Lower lobe of right lung (tissue), 2 donors: ENCODE measurements at places on chromosomes 16 and 17. TPM values are rescaled to one million over a fixed set of nuclear protein-coding genes. Genes with fewer than 3 reads are reported as not detected.
A peak's percentile ranks its signal among the peaks of the same experiment; 100 is the strongest.

DNA sequence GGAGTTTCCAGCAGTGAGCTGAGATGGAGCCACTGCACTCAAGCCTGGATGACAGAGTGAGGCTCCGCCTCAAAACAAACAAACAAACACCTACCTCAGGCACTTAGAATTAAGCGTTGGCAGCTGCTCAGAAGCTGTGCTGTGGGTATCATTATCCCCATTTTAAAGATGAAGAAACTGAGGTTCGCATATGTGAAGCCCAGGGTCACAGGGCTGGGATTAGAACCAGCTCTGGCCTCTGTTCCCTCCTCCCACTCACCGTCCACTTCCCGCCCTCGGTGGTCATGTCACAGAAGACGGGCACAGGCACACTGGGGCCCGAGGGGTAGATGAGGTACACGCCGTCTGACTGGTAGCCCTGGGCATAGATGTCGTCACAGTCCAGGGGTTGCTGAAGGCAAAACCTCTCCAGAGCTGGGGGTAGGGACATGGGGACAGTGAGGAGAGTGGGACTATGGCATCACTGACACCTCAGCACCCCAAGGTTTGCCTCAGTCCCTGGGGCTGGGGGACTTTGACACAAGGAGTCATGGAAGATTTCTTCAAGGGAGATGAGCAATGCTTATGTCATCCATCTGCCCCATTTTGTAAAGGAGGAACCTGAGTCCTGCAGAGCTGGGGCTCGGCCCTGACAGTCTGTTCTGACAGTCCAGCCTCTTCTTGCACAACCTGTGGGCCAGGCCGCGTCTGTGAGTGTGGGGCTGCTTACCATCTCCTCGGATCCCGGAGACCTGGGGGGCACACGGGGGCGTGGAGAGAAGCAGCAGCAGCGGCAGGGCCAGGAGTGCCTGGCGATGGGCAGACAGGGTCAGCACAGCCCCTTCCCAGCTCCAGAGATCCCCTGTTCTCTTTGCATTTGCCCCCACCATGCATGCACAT is 700 bp downstream of the MFAP4 start:
- peak overlapping the region; percentile 77 for H3K27ac ChIP-seq
- H3K27me3 ChIP-seq: no peaks in the 10 kb centered on the region
- peak; percentile 85 for DNase-seq
- H3K36me3 ChIP-seq: peaks cover 44% of the 10 kb centered on the region
- peak overlapping the region; percentile 51 for H3K4me3 ChIP-seq

GRCh38 chr17:28467456-28468025 is 5.9 kb upstream of the SLC13A2 start:
- H3K27me3 ChIP-seq: peaks cover 4% of the 10 kb centered on the region
- no peaks in the 10 kb centered on the region for H3K36me3 ChIP-seq
- no peak for DNase-seq
- peaks cover 24% of the 10 kb centered on the region for H3K4me1 ChIP-seq

DNA sequence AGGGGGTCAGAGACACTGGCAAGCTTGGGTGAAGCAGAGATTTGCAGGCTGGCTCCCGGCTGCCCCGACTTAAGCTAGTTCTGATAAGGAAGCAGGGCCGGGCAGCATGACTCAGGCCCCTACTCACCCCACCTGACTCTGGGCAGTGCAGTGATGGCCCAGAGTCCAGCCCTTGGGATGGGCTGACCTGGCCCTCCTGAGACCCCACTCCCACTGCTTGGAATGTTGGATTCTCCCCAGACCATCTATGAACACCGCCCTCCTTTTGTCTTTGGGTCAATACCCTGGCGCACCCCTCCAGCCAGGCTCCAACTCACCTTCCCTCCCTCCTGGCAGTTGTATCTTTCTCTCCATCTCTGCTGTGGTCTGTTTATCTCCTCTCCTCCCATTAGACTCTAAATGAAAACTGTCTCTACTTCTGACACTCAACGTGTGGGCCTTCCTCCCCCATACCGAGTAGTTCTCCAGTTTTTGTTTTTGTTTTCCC is 21.0 kb downstream of the LGALS3BP start:
- DNase-seq: no peak
- no peak overlapping the region for H3K27ac ChIP-seq
- H3K4me3 ChIP-seq: no peak overlapping the region
- H3K36me3 ChIP-seq: no peaks in the 10 kb centered on the region
- H3K27me3 ChIP-seq: no peaks in the 10 kb centered on the region

KRT33A gene
- not detected for total RNA-seq

HBA1 gene
- 217 TPM for total RNA-seq
